ENCODE measurements at places on chromosomes 2 and 18. TPM values are rescaled to one million over a fixed set of nuclear protein-coding genes. Genes with fewer than 3 reads are reported as not detected.

Gene ATAD2B
- 42.4 TPM for total RNA-seq

Gene LDLRAD4
- total RNA-seq: 67.7 TPM

Gene CRYGB
- not detected for total RNA-seq

Gene L3MBTL4
- 8.7 TPM for total RNA-seq

Gene CXCR1
- total RNA-seq: not detected

Gene BOLL
- total RNA-seq: not detected

Gene SNORC
- 3.1 TPM for total RNA-seq

Gene RAB6C
- total RNA-seq: 0.44 TPM

Gene LIPG
- 4.2 TPM for total RNA-seq

Gene FAM110C
- total RNA-seq: 6.2 TPM

Gene KCNIP3
- 11.2 TPM for total RNA-seq

DNA sequence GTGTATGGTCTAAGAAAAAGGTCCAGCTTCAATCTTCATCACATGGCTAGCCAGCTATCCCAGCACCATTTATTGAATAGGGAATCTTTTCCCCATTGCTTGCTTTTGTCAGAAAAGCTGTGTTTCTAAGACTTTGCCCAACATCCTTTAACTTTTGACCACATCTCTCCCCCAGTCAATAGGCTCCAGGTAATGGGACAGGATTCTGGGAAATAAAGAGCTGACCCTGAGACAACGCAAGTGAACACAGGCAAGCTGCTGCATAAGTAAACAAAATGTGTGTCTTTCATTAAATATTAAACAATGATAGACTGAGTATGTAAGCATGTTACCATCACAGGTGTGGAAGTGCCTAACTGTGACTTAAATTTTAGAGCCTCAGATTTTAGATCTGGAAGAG lies 23.0 kb downstream of the FAM110C start:
- H3K36me3 ChIP-seq: no peaks in the 10 kb centered on the region
- no peak overlapping the region for H3K4me3 ChIP-seq
- no peaks in the 10 kb centered on the region for H3K4me1 ChIP-seq
- DNase-seq: no peak

DNA sequence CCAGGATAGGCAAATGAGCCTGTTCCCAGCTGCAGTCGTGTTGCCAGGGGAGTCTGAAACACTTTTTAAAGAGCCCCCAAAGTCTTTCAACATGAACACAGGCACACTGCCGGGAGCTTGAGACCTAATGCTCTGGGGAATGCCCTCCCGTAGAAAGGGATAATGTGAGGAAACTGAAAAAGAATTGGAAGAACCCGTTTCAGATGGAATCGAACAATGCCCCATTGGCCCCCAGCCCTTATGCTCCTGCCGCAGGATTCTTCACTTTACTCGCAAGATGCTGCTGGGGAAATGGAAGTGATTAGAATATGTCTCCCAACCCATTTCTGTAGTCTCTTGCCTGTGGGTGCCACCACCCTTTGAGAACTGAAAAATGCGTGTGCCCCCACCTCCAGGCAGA lies 136.3 kb upstream of the GATA6 start:
- H3K27ac ChIP-seq: no peak overlapping the region
- no peaks in the 10 kb centered on the region for H3K4me1 ChIP-seq
- no peak for DNase-seq
- no peaks in the 10 kb centered on the region for H3K36me3 ChIP-seq

GRCh38 chr2:71637736-71638135 lies 184.4 kb downstream of the DYSF start:
- no peaks in the 10 kb centered on the region for H3K36me3 ChIP-seq
- H3K27ac ChIP-seq: no peak overlapping the region
- DNase-seq: no peak
- H3K27me3 ChIP-seq: no peaks in the 10 kb centered on the region
- H3K4me1 ChIP-seq: no peaks in the 10 kb centered on the region

DNA sequence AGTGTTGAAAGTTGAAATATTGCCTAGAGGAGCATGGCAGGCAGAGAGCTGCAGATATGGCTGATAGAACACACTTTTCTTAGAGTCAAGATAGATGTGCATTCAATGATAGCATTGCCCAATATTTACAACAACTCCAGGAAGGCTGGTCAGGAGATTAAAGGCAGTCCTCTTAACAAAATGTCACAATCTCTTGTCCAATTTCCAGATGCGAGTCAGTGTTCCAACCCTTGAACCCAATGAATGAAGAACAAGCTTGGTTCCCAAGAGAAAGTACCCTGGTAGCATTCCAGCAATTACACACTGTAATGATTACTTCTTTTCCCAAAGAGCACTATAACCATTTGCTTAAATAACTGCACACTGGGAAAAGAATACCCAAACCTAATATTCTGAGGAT lies 839.4 kb upstream of the VRK2 start:
- H3K4me3 ChIP-seq: no peak overlapping the region
- no peaks in the 10 kb centered on the region for H3K36me3 ChIP-seq
- H3K27ac ChIP-seq: no peak overlapping the region
- no peak for DNase-seq

- no peak for DNase-seq
- no peaks in the 10 kb centered on the region for H3K27me3 ChIP-seq
- no peaks in the 10 kb centered on the region for H3K36me3 ChIP-seq
- no peak overlapping the region for H3K27ac ChIP-seq
Observed at GRCh38 chr2:115412501-115412900, 970.1 kb downstream of the DPP10 start.

GRCh38 chr18:26543373-26543772 lies 5.0 kb downstream of the KCTD1 start:
- H3K36me3 ChIP-seq: peaks cover 8% of the 10 kb centered on the region
- H3K27me3 ChIP-seq: no peaks in the 10 kb centered on the region
- H3K4me1 ChIP-seq: peaks cover 18% of the 10 kb centered on the region

DNA sequence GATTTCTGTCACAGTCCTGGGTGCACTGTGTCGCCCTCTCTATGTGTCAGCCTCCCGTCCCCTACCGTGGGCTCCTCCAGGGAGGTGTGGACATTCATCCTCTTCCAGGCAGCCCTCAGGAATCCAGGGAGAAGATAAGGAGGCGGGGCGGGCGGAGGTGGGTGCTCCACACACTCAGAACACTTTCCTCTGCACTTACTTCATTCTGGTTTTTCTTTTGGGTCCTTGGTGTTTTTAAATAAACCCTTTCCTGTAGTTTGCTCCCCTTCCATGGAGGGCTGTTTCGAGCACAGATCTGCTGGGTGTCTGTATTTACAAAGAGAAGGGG lies 183.9 kb downstream of the FAM210A start:
- no peak for DNase-seq
- H3K4me1 ChIP-seq: peaks cover 23% of the 10 kb centered on the region
- no peak overlapping the region for H3K27ac ChIP-seq
- peaks cover 5% of the 10 kb centered on the region for H3K36me3 ChIP-seq
- no peaks in the 10 kb centered on the region for H3K27me3 ChIP-seq

- no peaks in the 10 kb centered on the region for H3K27me3 ChIP-seq
- H3K4me3 ChIP-seq: no peak overlapping the region
- no peaks in the 10 kb centered on the region for H3K4me1 ChIP-seq
- H3K36me3 ChIP-seq: no peaks in the 10 kb centered on the region
- DNase-seq: no peak
Observed at GRCh38 chr2:100344433-100344832, 22.1 kb upstream of the LONRF2 start.

- H3K4me3 ChIP-seq: no peak overlapping the region
- DNase-seq: no peak
- H3K27ac ChIP-seq: no peak overlapping the region
- H3K4me1 ChIP-seq: no peaks in the 10 kb centered on the region
- no peaks in the 10 kb centered on the region for H3K27me3 ChIP-seq
Observed at GRCh38 chr18:9697121-9697520, 11.0 kb upstream of the RAB31 start.

DNA sequence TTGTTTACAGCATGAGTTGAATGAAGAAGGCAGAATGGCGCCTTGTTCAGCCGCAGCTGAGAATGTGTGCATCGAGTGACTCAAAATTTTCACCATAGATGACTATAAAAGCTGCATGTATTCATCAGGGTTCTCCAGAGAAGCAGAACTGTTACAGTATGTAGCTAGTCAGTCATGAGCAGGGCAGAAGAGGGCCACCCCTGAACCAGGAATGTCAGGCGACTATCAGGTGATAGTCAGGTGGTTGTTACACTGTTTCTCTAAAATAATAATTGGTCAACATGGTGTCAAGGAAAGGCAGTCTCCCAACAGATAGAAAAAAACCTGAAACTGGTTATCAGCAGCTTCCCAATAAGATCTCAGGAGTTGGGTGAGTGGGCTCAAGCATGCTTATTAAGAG lies 20.2 kb upstream of the NOSTRIN start:
- H3K4me1 ChIP-seq: no peaks in the 10 kb centered on the region
- H3K27ac ChIP-seq: no peak overlapping the region
- H3K27me3 ChIP-seq: no peaks in the 10 kb centered on the region
- H3K4me3 ChIP-seq: no peak overlapping the region
- H3K36me3 ChIP-seq: no peaks in the 10 kb centered on the region

GRCh38 chr18:76985156-76985950 lies 147.2 kb downstream of the MBP start:
- DNase-seq: no peak
- no peaks in the 10 kb centered on the region for H3K27me3 ChIP-seq
- peaks cover 33% of the 10 kb centered on the region for H3K36me3 ChIP-seq
- H3K4me1 ChIP-seq: peaks cover 44% of the 10 kb centered on the region
- H3K4me3 ChIP-seq: no peak overlapping the region

- H3K4me1 ChIP-seq: peaks cover 9% of the 10 kb centered on the region
- H3K27ac ChIP-seq: no peak within 1 kb of the TSS
Observed at GRCh38 chr2:119223521-119224390, at the start of gene STEAP3. TSS of gene STEAP3 (plus strand) at chr2:119223834. CDS start at chr2:119231013, 7,179 bp downstream.

GRCh38 chr2:85310330-85310729 lies 17.5 kb downstream of the TGOLN2 start:
- H3K4me1 ChIP-seq: peaks cover 18% of the 10 kb centered on the region
- H3K4me3 ChIP-seq: no peak overlapping the region
- peaks cover 63% of the 10 kb centered on the region for H3K36me3 ChIP-seq
- no peak for DNase-seq

DNA sequence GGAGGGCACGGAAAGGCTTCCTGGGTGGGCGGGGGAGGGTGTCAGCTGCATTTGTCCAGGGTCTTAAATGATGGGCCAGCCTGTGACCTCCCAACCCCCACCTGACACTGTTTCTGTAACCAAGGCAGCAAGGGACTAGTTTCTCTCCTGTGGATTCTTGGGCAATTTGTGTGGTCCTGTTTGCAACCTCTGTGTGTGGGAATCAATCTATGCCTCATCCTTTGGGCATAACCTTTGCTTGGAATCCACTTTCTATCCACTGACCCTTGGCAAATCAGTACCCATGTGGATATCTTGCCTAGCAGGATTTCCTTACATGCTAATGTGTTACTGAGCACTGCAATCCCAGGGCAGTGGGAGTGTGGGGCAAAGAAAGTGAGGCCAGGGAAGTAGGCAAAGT lies 54.1 kb downstream of the GPR39 start:
- H3K4me3 ChIP-seq: no peak overlapping the region
- peaks cover 10% of the 10 kb centered on the region for H3K4me1 ChIP-seq

GRCh38 chr2:98530114-98530513 lies 78.2 kb downstream of the COA5 start:
- no peak for DNase-seq
- peaks cover 4% of the 10 kb centered on the region for H3K36me3 ChIP-seq
- H3K4me3 ChIP-seq: no peak overlapping the region
- no peaks in the 10 kb centered on the region for H3K4me1 ChIP-seq
- no peaks in the 10 kb centered on the region for H3K27me3 ChIP-seq
- no peak overlapping the region for H3K27ac ChIP-seq

DNA sequence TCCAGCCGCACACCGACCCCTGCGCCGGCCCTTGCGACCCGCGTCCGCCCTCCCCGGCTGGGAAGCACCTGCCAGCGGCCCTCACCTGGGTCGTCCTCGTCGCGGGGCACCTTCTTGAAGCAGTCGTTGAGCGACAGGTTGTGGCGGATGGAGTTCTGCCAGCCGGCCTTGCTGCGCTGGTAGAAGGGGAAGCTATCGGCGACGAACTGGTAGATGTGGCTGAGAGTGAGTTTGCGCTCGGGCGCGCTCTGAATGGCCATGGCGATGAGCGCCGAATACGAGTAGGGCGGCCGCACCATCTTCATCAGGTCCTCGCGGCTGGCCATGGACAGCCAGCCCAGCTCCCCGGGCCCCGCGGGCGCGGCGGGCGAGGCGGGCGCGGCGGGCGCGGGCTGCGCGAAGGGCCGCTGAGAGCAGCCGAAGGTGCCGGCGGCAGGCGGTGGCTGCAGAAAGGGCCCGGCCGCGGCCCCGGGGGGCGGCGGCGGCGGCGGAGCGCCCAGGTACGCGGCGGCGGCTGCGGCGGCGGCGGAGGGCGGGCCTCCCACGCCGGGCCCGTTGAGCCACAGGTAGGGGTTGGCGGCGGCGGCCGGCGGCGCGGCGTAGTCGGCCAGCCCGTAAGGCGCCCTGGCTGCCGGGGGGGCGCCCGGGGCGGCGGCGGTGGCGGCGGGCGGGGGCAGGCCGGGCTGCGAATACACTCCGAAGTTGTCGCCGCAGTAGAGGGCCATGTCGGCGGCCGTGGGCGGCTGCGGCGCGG lies 505 bp downstream of the FOXI3 start:
- DNase-seq: peak; percentile 49
- H3K36me3 ChIP-seq: no peaks in the 10 kb centered on the region
- H3K4me3 ChIP-seq: no peak overlapping the region

GRCh38 chr2:120436885-120437603 lies 91.1 kb downstream of the INHBB start:
- peaks cover 13% of the 10 kb centered on the region for H3K27me3 ChIP-seq
- H3K4me3 ChIP-seq: no peak overlapping the region
- no peak overlapping the region for H3K27ac ChIP-seq
- no peak for DNase-seq
- H3K36me3 ChIP-seq: no peaks in the 10 kb centered on the region

- H3K4me3 ChIP-seq: no peak overlapping the region
- DNase-seq: no peak
- H3K27me3 ChIP-seq: no peaks in the 10 kb centered on the region
- no peaks in the 10 kb centered on the region for H3K4me1 ChIP-seq
- H3K36me3 ChIP-seq: no peaks in the 10 kb centered on the region
Observed at GRCh38 chr18:45201489-45201888, 413.8 kb upstream of the SLC14A2 start.

- H3K4me1 ChIP-seq: no peaks in the 10 kb centered on the region
- peak overlapping the region; percentile 97 for H3K27ac ChIP-seq
- H3K27me3 ChIP-seq: no peaks in the 10 kb centered on the region
- H3K4me3 ChIP-seq: peak overlapping the region; percentile 86
Observed at GRCh38 chr2:189783451-189783926, 650 bp downstream of the ORMDL1 start.

- H3K27ac ChIP-seq: no peak overlapping the region
- H3K4me1 ChIP-seq: no peaks in the 10 kb centered on the region
- H3K4me3 ChIP-seq: no peak overlapping the region
- no peak for DNase-seq
Observed at GRCh38 chr2:212915121-212915782, 236.2 kb downstream of the IKZF2 start.

DNA sequence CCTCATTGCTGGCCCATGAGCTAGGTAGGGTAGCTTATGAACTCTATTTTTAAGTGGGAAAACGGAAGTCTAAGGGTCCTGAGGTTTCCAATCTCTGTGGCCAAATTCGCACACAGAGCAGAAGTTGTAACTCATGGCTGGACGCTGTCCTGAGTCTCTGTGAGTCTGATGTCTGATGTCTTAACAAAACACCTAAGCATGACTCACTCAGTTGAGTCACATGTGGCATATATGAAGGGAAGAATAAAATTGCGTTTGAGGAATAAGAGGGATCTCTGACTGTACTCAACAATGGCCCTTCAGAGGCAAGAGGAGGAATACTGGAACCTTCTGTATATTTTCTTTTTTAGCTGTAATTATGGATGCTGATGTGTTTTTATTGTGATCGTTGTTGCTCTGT lies 569.7 kb downstream of the RIT2 start:
- DNase-seq: no peak
- no peaks in the 10 kb centered on the region for H3K27me3 ChIP-seq
- H3K36me3 ChIP-seq: no peaks in the 10 kb centered on the region
- H3K4me1 ChIP-seq: no peaks in the 10 kb centered on the region

Data from spinal cord (tissue), 10 donors.